Stimulated activated CD8-positive, alpha-beta memory T cell treated with anti-CD3 and anti-CD28 coated beads, Interleukin-15, amount 100 ng/mL, for 48 hours (primary cell): ENCODE measurements at places on chromosomes 1 and 21.

- DNase-seq: no peak
Measured at GRCh38 chr1:114756949-114757454, 782 bp downstream of the CSDE1 start.

DNA sequence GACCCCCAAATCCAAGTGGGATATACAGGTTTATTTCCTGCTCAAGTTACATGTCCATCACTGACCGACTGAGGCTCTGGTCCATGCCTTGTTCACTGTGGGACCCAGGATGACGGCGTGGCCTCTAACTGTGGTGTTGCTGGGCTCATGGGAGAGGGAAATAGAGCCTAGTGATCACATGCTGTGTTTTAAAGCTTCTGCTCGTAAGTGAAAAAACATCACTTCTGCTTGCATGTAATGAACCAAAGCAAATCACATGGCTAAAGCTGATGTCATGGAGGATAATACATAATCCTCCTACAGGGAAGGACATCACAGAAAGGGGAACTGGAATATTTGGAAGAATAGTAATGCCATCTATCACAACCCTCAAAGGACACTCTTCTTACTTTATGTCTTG is 107.6 kb downstream of the FASLG start:
- DNase-seq: no peak

GRCh38 chr1:186502087-186502486 is 41.2 kb upstream of the PDC start:
- DNase-seq: no peak

DNA sequence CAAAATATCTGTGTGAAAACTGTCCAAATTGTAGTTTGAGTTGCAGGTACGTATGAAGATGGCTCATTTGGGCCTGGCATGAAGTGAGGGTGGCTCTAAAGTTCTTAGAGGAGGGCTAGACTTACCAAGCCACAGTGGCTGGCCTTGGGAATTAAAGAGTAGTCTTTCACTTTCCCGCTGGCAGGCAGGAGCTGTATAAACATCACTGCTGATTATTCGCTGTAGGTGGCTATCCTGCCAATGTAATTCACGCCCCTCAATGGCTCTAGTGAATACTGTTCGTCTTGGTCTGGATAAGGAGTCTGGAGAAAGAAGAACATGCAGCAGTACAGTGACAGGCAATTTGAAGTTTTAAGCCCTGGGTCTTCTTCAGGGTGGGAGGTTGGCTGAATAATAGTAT is 31.0 kb downstream of the UROD start:
- no peak for DNase-seq

- no peak for DNase-seq
Measured at GRCh38 chr1:227541796-227542152, 21.6 kb upstream of the ZNF678 start.
